A549 treated with AZD2906 at 1 μM for 4 hours (cell line): ENCODE measurements at places on chromosomes 5 and 9. TPM values are rescaled to one million over a fixed set of nuclear protein-coding genes. Genes with fewer than 3 reads are reported as not detected.

Gene WDR38
- total RNA-seq, result 0.11 to 0.23 TPM (median 0.14 TPM) in 5 replicates

Gene PCA3
- total RNA-seq, result not detected in 5 replicates

Gene ZNG1C
- total RNA-seq, result 55.8 to 99.4 TPM (median 64.8 TPM) in 5 replicates

Gene FREM1
- not detected in 5 replicates for total RNA-seq

Gene CCDC180
- 0.26 to 0.58 TPM (median 0.35 TPM) in 5 replicates for total RNA-seq

Gene SLC45A2
- total RNA-seq, result not detected in 5 replicates

Gene FGF1
- 0.24 to 0.61 TPM (median 0.39 TPM) in 5 replicates for total RNA-seq

Gene SHISAL2B
- total RNA-seq, result 0.15 TPM in 1 of 5 replicates, not detected in the others

Gene GMCL2
- total RNA-seq, result not detected in 5 replicates

Gene KIF4B
- total RNA-seq, result 0.01 to 0.06 TPM (median 0.03 TPM) in 4 of 5 replicates, not detected in the other

Gene SETD9
- 4.5 to 6.1 TPM (median 4.9 TPM) in 5 replicates for total RNA-seq

Gene PPP2R2B
- total RNA-seq, result 0.03 to 0.14 TPM (median 0.10 TPM) in 4 of 5 replicates, not detected in the other

Gene KCNMB1
- not detected in 5 replicates for total RNA-seq

Gene DAB2
- total RNA-seq, result 6.2 to 9.0 TPM (median 7.6 TPM) in 5 replicates

Gene TAL2
- 0.12 to 0.51 TPM (median 0.14 TPM) in 3 of 5 replicates, not detected in the others for total RNA-seq

Gene SPATA31E1
- total RNA-seq, result 0.01 TPM in 1 of 5 replicates, not detected in the others

Gene SPINK4
- not detected in 5 replicates for total RNA-seq

Gene TMED9
- total RNA-seq, result 276 to 288 TPM (median 279 TPM) in 5 replicates

Gene ERCC8
- total RNA-seq, result 10.9 to 20.4 TPM (median 12.0 TPM) in 5 replicates

Gene DAP
- total RNA-seq, result 57.2 to 59.8 TPM (median 58.9 TPM) in 5 replicates
